ENCODE measurements at places on chromosomes 13 and 19. TPM values are rescaled to one million over a fixed set of nuclear protein-coding genes. Genes with fewer than 3 reads are reported as not detected.

The CEACAM8 gene
- not detected for total RNA-seq

The RPS16 gene
- 99.8 TPM for total RNA-seq

The PCSK4 gene
- total RNA-seq = 0.19 TPM

The SHISA7 gene
- total RNA-seq = not detected

The DIRAS1 gene
- total RNA-seq = 0.85 TPM

The ZNF850 gene
- total RNA-seq = 6.2 TPM

The ANGPTL4 gene
- total RNA-seq = 132 TPM

The UPK1A gene
- total RNA-seq = under 0.01 TPM

The NTN5 gene
- total RNA-seq = 0.28 TPM

The PPM1N gene
- total RNA-seq = 0.96 TPM

The FBXW9 gene
- total RNA-seq = 3.7 TPM

The CEACAM16 gene
- total RNA-seq = not detected

The GGN gene
- 0.28 TPM for total RNA-seq

The CAB39L gene
- 7.9 TPM for total RNA-seq

The FFAR1 gene
- not detected for total RNA-seq

The KLK4 gene
- not detected for total RNA-seq

The ABHD13 gene
- total RNA-seq = 8.2 TPM

The ZNF132 gene
- 12.7 TPM for total RNA-seq
